ENCODE measurements at places on chromosomes 6 and 20.

- DNase-seq = no peak
Measured at GRCh38 chr20:48440916-48441315, 386.9 kb downstream of the PREX1 start.

DNA sequence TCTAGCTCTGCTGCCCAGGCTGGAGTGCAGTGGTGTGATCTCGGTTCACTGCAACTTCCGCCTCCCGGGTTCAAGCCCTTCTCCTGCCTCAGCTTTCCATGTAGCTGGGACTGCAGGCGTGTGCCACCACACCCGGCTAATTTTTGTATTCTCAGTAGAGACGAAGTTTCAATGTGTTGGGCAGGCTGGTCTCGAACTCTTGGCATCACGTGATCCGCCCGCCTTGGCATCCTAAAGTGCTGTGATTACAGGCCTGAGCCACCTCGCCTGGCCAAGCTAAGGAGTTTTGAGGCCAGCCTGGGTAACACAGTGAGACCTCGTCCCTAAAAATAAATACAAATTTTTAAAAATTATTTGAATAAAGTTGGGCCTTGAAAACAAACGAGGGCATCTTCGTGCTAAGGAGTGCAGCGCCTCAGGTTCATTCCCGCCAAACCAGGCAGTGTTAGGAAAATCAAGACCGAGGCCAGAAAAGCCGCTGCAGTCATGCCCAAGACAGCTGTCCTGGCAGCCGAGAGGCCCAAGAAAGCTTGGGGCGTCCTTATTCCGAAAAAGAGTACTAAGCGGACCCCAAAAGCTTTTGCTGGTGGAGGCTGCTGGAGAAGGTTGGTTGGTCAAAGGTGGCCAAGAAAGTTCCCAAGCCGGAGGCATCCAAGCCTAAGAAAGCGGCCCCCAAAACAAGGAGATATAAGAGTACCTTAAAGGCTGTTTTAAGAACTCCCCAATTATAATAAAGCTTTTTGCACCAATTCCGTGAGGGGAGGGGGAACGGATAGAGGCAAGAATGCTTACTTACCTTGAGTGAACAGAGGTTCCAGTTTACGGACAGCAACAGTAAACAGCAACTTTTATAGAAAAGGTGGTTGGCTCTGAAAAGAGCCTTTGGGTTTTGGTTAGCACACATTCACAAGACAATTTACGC lies 109.0 kb downstream of the HFE start:
- DNase-seq = no peak

DNA sequence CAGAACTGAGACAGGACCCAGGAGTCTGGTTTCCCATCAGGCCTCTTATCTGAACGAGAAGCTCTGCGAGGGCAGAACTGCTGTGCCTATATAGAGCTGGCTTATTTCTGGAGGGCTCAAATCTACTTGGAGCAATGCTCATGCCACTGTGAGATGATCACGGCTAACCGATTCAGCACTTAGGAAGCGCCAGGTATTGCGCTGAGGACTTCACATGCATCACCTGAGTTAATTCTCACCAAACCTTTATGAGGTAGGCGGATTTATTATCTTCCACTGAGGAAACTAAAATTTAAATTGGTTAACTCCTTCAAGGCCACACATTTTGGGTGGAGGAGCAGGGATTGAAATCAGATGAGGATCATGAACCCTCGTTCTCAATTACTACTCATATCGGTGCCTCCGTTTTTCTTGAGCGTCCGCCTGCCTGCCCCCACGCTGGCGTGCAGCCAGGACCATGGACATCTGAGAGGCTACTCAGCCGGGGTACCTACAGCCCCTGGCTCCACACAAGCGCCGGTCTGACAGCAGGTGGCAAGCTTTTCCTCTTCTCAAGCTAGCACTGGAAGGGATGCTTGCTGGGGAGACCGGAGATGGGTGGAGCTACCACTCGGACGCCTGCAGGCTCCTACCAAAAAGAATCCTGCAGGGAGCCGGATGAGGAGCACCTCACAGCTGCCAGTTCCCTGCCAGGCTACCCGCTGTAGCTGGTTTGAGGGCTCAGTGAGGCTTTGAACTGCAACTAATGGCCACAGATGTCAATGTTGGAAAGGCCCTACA lies 1.0 kb upstream of the PCIF1 start:
- peak; percentile 57 for DNase-seq

- DNase-seq = no peak
Measured at GRCh38 chr6:122128445-122128844, 271.0 kb upstream of the HSF2 start.

- no peak for DNase-seq
Measured at GRCh38 chr6:3831761-3832530, 17.2 kb upstream of the FAM50B start.

- DNase-seq = no peak
Measured at GRCh38 chr6:91926827-91927226, 1340.0 kb upstream of the MAP3K7 start.

DNA sequence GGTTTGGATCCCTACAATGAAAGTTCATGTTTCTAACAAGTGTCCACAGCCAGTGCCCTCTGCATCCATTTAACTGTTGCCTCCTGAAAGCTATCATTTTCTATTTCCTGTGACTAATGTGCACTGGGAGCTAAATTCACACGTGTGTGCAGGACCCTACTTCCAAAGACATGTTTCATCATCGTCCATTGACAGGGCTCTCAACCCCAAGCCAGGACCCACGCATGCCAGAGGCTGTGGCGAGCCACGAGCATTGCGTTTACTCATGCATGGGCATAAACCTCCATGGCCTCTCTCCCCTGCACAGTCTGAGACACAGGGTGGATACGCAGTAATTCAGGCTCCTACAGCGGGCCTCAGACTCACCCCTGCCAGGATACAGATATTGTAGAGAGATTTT lies 153.2 kb downstream of the MAFB start:
- DNase-seq = no peak

GRCh38 chr6:37794825-37795224 lies 24.7 kb upstream of the ZFAND3 start:
- DNase-seq = no peak

DNA sequence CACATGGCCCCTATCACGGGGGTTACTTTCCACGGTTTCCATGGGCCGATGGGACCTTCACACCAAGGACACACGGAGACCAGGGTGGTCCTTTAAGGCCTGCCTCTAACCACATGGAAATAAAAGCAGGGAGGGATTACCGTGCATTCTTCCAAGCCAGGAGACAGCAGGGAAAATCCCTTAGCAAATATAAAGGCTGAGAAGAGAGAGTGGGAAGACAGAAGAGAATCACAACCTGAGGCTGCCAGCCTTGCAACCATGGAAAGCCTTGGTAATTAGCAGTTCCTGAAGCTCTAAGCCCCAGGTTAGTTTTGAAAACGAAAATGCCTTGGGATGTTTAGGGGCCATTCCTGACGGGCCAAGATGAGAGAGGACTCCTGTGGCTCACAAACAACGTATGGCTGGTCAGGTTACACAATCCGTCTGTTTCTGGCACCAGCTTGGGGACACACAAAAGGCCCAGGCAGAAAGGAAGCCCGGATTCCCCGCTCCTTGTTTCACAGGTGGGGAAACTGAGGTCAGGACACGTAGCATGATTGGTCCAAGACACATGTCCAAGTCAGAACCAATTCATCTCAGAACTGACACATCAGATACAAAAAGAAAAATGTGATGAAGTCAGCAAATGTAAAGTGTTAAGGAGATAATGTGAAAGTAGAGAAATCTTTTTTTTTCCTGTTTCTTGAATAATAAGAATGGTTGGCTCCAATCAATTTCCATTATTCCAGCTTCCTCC lies 2.8 kb downstream of the PREX1 start:
- no peak for DNase-seq

DNA sequence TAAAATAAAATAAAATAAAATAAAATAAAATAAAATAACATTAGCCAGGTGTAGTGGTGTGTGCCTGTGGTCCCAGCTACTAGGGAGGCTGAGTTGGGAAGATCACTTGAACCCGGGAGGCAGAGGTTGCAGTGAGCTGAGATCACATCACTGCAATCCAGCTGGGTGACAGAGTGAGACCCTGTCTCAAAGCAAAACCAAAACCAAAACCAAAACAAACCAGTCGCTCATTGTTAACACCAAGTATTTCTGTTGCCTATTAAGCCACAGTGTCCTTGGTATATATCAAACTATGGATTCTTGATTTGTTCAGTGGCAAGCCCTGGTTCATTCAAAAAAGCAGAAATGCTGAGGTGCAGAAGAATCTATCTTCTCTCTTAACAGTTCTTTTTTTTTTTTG lies 65.7 kb downstream of the PYGB start:
- no peak for DNase-seq

GRCh38 chr20:496126-496696 lies 33.9 kb upstream of the TBC1D20 start:
- no peak for DNase-seq

- DNase-seq = no peak
Measured at GRCh38 chr6:146598772-146599405, at the start of gene ADGB. ADGB (plus strand) TSS chr6:146598972; CDS start chr6:146599041, 69 bp downstream.

DNA sequence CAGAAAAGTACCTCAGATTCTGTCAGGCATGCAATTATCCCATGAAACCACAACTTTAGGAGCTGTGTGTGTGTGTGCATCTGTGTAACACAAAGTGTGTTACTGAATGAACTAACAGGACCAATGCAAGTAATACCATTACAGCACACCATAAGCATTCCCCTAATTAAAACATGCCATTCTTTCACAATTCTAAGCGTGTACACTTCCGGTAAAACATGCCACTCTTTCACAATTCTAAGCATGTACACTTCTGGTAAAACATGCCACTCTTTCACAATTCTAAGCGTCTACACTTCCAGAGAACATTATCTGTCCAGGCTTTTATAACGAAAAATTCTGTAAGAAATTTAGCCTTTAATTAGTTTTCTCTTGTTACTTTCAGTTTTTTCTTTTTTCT lies 238.2 kb downstream of the GMDS start:
- no peak for DNase-seq

DNA sequence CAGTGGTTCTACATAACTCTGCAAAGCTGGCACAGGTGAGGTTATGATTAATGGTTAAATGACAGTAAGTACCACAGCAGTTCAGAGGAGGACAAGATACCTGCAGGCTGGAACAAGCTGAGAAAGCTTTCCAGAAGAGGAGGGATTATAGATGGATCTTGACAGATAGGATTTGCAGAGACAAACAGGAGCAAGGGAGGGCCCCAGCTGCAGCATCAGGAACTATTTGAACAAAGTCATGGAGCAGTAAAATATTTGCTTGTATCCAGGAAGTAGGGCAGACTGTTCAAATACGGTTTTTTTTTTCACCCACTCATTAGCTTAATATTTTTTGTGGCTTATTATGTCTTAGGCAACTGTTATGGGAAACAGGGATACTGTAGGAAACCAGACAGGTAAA lies 144.4 kb upstream of the MAN1A1 start:
- DNase-seq = no peak

- no peak for DNase-seq
Measured at GRCh38 chr6:159908535-159908934, 17.7 kb downstream of the MAS1 start.

GRCh38 chr6:47698342-47698787 lies at the start of gene ADGRF4:
ADGRF4 (plus strand) TSS chr6:47698580; CDS start chr6:47707246, 8,666 bp downstream.
- DNase-seq = no peak

DNA sequence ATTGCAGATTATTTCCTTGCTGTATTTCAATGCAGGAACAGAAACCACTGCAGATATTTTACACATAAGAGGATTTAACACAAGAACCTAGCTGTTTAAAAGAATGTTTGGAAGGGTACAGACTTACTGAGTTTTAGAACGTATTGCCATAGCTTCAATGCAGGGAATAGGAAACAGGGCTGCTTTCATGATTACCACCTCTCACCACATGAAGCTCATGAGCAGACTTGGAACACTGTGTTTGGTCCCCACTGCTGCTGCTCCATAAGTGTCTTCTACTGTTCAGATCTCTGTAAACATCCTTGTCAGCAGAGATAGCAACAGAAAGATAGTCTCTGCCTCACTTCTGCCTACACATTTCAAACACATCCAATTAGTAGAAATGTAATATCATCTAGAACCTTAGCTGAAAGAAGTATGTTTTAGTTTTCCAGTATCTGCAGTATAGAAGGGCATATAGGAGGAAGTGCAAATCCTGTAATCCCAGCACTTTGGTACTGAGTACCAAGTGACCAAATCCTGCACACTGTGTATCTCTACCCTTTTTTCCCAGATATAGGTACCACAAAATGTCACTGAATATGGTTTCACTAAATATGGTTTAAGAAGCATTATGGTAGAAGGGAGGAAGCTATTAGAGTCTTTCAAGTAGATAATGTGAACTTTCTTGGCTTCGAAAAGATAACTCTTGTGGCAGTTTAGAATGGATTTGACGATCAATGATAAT lies 51.9 kb downstream of the STXBP5 start:
- no peak for DNase-seq

GRCh38 chr6:106667022-106667402 lies 37.6 kb downstream of the QRSL1 start:
- no peak for DNase-seq

DNA sequence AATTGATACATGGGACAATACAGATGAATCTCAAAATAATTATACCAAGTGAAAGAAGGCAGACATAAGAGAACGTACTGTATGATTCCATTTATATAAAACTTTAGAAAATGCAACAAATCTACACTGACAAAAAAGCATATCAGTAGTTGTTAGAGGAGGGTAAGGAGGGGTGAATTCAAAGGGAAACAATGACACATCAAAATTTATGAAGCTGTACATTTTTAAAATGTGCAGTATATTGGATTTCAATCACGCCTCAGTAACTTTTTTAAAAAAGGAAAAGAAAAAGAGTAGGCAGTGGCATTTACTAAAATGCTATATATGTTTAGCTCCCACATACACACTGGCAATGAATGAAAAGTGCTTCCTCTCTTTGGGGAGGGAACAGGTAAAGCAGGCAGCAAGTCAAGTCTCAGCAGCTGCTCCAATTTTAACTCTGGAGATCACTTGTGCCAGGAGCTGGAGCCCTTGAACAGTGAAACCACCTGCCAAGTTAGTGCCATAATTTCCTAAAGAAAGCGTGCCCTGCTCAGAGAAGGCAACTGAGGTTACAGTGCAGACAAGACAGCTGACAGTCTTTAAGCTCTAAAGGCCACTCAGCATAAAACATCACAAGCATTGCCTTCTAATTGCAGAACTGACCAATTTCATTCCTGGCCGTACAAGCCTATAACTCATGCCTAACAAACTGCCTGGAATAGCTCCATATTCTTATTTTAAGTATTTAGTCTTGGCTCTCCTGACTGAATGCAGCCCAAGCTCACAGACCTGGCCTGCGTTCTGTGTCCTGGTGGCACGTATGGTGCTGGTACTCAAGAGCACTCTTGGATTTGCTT lies 10.9 kb downstream of the FKBP1A start:
- DNase-seq = no peak

DNA sequence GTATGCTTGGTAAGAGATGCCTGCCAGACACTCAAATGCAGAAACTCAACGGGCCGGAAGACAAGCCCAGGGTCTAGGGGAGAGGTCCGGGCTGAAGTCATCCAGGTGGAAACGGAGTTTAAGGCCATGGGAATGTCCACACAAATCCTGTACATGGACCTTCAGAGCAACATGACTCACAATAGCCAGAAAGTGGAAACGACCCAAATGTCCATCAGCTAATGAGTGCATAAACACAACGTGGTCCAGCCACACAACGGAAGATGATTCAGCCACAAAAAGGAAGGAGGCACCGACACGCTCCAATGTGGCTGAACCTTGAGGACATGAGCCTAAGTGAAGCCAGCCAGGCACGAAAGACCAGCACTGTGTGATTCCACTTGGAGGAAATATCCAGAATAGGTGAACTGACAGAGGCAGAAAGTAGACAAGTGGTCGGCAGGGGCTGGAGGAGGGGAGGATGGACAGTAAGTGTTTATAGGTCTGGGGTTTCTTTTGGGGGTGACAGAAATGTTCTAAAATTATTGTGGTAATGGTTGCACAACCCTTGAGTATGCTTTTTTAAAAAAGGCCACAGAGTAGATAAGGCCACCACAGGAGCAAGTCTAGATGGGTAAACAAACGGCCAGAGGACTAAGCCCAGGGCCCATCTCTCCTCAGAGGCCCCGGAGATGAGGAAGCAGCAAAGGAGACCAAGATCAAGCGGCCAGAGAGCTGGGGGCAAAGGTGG lies 105.6 kb downstream of the PREX1 start:
- DNase-seq = no peak

All from T-cell (primary cell).